MG63 (cell line): ENCODE measurements at places on chromosomes 12 and 14.

GRCh38 chr12:92560713-92561542, 141.9 kb upstream of the PLEKHG7 start:
- DNase-seq, result no peak

DNA sequence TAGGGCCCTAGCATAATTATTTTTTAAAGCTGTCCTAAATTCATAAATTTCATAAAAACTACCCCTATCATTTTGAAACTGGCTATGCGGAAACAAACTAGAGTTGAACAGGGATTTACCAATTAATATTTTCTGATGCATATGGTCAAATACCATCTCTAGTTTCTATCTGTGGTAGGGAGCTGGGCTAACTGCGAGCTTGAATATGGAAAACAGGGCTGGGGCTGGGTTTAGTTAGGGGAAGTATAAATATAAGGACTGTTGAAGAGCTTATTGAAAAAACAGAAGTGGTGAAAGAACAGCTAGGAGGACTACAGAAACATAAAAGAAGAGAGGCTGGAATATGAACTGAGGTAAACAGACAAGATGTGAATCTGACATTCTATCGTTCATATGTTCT, 91.8 kb downstream of the SLC38A1 start:
- no peak for DNase-seq

DNA sequence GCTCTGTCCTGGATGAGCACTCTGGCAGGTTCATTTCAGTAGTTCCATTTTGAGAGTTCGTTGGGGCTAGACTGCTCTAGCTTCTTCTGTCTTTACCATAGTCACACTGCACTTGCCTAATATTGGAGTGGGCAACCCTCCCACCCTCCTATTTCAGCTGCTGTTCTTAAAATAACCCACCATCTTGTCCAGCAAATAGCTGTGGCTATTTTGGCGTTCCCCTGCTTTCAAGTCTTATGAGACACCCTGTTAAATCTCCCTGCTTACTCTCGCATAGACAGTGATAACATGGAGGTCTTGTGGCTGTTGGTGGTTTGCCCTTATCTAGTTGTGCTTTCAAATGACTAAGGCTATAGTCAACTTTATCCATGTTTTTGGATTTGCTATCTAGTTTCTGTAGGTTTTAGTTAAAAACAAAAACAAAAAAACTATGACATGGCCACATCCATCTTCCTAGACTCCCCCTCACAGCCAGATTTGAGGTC, 65.5 kb downstream of the LRP6 start:
- DNase-seq, result no peak

- DNase-seq, result no peak
Observed at GRCh38 chr12:53078425-53079225, 565 bp downstream of the SPRYD3 start.

- no peak for DNase-seq
Observed at GRCh38 chr14:102778338-102779083, 1.3 kb downstream of the TRAF3 start.

- no peak for DNase-seq
Observed at GRCh38 chr12:105113094-105113493, 5.6 kb downstream of the WASHC4 start.

GRCh38 chr12:47270782-47271664, 191.3 kb upstream of the AMIGO2 start:
- peak; percentile 73 for DNase-seq

- DNase-seq, result no peak
Observed at GRCh38 chr14:99015833-99016232, 256.2 kb downstream of the BCL11B start.

- DNase-seq, result no peak
Observed at GRCh38 chr12:55726971-55727370, 1.8 kb downstream of the CD63 start.

DNA sequence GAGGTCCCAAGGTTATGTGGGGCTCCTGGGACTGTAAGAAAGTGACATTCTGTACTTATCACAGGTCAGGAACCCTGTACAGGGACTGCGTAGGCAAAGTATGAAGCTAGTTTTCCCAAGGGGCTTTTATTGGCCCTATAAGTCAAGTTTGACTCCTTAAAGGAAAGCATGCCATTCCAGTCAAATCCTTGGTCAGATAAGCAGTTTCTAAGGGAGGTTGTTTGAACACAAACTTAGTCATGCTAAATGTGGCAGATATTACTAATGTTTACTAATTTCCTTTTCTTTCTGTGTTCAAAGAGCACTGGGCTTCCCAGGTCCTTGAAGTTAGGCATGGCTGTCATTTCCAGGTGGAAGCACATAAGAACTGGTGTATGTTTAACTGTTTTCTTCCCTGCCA, 472.4 kb downstream of the ATP23 start:
- no peak for DNase-seq

DNA sequence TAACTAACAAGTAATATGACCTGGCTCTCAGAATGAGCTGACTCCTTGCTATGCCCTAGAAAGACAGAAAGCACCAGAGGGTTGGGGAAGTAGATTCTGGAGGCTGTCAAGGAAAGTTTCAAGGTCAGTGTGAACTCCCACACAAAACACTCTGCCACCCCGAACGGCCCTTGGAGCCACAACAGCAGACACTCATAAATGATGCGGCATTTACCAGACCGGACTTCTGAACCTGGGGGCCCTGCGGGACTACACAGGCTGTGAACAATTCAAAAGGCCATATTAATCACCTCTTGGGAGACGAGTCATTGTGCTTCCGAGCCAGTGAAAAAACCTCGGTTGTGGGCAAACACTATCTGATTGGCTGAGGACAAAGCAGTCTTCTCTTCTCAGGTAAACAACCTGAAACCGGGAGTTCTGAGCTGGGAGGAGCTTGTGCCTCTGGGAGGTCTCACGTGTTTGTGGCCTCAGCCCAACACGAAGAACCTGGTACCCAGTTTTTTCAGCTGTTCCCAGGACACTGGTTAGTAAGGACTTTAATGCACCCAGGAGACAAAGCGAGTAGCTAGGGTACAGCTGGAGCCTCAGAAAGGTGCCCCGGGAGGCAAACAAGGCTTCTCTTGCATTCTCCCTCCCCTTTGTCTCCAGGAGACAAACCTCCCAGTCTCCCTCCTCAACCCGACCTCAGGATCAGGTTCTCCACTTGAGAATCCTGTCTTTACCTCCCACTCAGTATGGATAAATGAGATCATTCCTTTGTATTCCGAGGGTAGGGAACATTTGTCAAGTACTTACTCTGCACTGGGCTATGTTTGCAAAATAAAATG, 35.3 kb downstream of the VWF start:
- DNase-seq, result peak; percentile 19

DNA sequence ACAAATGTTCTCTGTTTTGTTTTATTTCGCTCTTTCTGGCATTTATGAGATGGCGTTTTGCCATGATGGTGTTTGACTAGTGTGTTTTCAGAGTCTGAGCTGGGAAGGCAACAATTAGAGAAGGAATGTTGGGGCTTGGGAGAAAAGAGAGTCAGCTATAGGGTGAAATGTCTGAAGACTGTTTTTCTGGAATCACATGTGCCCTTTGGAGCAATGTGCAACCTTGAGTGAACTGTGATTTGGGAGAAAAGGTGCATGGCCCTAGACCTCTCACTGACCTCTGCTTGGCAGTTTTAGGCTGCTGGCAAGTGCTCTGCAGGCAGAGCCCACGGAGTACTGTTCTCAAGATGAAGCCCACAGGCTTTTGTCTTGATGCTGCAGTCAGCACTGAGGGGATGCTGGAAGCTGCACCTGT, 379.9 kb upstream of the PDE3A start:
- DNase-seq, result no peak

GRCh38 chr12:105590571-105590970, 260.1 kb downstream of the C12orf75 start:
- no peak for DNase-seq

DNA sequence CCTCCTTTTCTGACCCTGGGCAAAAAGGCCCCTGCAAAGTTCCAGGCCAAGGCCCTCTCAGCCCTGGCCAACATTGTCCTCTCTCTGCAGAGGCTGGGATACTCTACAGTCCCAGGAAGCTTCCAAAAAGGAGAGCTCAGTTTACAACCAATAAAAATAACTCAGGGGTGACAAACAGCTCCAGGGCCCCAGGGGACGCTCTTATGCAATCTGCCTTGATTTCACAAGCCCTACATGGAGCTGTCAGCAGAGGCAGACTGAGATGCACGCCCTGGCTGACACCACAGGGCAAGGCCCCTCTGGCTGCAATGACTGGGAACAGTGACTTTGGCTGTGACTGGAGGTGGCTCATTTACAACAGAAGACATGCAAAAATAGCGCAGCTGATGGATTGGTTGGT, 129.0 kb upstream of the MED13L start:
- DNase-seq, result peak; percentile 68

- DNase-seq, result no peak
Observed at GRCh38 chr14:55111122-55111708, 17.8 kb upstream of the LGALS3 start.
